Foreskin fibroblast (primary cell): ENCODE measurements at places on chromosomes 6 and 20.

GRCh38 chr6:70680396-70680795, 12.7 kb downstream of the SMAP1 start:
- no peak for DNase-seq

DNA sequence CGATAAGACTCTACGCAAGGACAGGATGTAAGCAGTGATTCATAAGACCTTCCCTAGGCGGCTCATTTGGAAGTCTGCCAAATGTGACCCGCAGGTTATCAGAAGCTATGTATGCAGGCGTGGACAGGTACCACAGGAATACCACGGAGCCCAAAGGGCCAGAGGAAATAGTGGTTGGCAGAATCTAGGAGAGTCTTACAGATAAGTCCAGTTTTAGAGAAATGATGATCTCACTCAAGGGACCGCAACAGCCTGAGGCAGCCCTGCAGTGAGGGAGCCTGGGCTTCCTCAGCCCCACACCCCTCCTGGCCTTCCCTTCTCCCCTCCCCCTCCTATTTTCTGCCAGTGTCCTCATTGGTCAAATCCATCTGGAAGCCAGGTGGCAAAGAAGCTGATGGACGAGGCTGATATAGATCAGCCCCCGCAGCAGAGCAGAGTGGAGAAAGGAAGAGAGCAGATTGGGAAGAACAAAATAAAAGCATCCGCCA, 110.6 kb downstream of the FNDC1 start:
- no peak for DNase-seq

- no peak for DNase-seq
These were observed 265.0 kb upstream of the MARCKS start for GRCh38 chr6:113591896-113592827.

DNA sequence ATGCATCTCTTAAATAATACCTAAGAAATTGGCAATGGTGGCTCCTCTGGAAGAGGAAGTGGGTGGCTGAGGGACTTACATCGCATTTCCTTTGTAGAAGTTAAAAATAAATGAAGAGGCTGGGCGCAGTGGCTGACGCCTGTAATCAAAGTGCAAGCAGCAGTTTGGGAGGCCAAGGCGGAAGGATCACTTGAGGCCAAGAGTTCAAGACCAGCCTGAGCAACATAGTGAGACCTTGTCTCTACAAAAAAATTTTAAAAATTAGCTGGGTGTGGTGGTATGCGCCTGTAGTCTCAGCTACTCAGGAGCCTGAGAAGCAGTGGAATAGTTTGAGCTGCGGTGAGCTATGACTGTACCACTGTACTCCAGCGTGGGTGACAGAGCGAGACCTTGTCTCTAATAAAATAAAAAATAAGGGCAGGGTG, 12.2 kb upstream of the NCOA3 start:
- DNase-seq, result no peak

GRCh38 chr20:407953-408842, at the start of gene RBCK1:
TSS of gene RBCK1 (plus strand) at chr20:408299. CDS start at chr20:408758, 459 bp downstream.
- peak; percentile 91 for DNase-seq

GRCh38 chr20:63176427-63177133, 39.4 kb downstream of the YTHDF1 start:
- DNase-seq, result no peak

- no peak for DNase-seq
These were observed 6.5 kb upstream of the GRIK2 start for GRCh38 chr6:101386982-101387381.

- DNase-seq, result no peak
These were observed 56.5 kb upstream of the PKIB start for GRCh38 chr6:122553697-122554096.

GRCh38 chr20:41308290-41308711, 9.2 kb downstream of the ZHX3 start:
- DNase-seq, result peak; percentile 60

DNA sequence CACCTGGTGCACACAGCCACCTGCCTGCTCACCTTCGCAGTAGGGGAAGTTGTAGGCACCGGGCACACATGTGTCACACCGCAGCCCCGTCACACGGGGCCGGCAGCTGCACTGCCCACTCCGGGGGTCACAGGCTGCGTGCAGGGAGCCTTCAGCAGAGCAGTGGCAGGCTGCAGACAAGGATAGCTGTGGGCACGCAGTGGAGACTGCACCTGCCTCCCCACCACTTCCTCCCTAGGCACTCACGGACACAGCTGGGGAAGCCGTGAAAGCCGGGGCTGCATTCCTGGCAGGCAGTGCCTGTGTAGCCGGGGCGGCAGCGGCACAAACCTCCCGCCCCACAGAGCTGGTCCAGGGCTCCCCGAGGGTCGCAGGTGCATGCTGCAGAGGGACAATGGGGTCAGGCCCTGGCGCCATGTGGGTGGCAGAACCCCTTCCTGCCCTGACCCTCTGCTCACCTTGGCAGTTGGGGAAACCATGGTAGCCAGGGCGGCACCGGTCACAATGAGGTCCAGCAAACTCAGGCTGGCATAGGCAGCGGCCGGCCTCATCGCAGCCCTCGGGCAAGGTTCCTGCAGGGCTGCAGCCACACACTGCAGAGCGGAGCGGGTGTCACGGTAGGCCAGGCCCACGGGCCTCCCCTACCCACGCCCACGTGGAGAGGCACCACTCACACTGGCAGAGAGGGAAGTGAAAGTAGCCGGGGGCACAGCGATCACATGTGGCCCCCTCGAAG, 29.4 kb downstream of the LAMA5 start:
- no peak for DNase-seq

- DNase-seq, result no peak
These were observed 156.5 kb upstream of the INSM1 start for GRCh38 chr20:20211274-20211987.

- no peak for DNase-seq
These were observed 154.9 kb upstream of the FERMT1 start for GRCh38 chr20:6277661-6278240.

DNA sequence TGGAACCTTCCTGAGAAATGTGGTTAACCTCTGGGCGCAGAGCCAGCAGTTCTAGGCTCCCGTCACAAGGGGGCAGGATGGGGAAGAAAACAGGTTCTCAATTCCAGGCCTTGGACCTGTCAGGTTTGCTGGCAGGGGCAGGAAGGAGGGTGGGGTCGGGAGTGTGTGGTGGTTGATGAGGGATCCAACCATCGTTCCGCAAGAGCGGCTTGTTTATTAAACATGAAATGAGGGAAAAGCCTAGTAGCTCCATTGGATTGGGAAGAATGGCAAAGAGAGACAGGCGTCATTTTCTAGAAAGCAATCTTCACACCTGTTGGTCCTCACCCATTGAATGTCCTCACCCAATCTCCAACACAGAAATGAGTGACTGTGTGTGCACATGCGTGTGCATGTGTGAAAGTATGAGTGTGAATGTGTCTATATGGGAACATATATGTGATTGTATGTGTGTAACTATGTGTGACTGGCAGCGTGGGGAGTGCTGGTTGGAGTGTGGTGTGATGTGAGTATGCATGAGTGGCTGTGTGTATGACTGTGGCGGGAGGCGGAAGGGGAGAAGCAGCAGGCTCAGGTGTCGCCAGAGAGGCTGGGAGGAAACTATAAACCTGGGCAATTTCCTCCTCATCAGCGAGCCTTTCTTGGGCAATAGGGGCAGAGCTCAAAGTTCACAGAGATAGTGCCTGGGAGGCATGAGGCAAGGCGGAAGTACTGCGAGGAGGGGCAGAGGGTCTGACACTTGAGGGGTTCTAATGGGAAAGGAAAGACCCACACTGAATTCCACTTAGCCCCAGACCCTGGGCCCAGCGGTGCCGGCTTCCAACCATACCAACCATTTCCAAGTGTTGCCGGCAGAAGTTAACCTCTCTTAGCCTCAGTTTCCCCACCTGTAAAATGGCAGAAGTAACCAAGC, 29.6 kb downstream of the SRSF3 start:
- DNase-seq, result peak; percentile 61

DNA sequence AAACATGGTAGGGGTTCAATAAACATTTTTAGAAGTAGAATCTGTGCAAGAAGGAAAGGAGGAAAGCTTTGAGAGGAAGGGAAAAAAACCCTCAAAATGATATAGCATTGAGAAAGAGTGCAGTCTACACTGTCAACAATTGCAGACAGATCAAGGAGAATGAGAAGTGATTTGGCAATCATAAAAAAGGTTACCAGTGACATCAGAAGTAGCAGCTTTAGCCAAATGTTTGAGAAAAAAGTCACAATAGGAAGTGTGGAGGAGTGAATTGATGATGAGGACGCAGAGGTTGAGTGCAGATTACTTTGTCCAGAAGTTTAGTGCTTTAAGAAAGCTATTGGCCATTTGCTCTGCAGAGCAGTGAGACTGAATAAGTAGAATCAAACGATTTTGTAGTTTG, 155.0 kb downstream of the GJA1 start:
- DNase-seq, result peak; percentile 18

GRCh38 chr6:127436578-127437110, 22.5 kb downstream of the KIAA0408 start:
- DNase-seq, result no peak

DNA sequence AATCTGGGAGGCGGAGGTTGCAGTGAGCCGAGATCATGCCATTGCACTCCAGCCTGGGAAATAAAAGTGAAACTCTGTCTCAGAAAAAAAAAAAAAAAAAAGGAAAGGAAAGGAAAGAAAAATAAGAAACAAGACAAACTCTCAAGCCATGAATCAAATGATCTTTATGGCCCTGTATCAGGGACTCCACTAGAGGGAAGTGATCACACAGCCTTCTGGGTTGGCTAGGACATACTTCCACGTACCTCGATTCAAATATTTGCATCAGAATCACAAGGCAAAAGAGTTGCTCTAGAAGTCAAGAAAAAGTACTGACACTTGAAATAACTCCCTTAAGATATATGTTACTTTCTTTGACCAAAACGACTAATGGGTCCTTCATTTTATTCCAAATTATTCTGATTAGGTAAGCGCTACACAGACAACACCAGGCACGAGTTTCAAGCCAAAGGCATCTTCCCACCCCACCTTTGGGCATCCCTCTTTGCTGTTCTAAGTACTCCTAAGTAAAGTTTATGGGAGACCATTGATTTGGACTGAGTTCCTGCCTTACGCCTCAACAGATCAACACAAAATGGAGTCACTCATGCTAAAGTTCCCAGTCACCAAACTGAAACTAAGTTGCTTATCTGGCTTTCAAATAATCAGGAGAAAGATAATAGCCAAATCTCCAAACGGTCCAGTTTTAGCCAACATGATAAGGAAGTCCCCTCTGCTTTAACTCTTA, 77.5 kb upstream of the NT5E start:
- no peak for DNase-seq

GRCh38 chr6:91167846-91168245, 581.0 kb upstream of the MAP3K7 start:
- DNase-seq, result no peak

DNA sequence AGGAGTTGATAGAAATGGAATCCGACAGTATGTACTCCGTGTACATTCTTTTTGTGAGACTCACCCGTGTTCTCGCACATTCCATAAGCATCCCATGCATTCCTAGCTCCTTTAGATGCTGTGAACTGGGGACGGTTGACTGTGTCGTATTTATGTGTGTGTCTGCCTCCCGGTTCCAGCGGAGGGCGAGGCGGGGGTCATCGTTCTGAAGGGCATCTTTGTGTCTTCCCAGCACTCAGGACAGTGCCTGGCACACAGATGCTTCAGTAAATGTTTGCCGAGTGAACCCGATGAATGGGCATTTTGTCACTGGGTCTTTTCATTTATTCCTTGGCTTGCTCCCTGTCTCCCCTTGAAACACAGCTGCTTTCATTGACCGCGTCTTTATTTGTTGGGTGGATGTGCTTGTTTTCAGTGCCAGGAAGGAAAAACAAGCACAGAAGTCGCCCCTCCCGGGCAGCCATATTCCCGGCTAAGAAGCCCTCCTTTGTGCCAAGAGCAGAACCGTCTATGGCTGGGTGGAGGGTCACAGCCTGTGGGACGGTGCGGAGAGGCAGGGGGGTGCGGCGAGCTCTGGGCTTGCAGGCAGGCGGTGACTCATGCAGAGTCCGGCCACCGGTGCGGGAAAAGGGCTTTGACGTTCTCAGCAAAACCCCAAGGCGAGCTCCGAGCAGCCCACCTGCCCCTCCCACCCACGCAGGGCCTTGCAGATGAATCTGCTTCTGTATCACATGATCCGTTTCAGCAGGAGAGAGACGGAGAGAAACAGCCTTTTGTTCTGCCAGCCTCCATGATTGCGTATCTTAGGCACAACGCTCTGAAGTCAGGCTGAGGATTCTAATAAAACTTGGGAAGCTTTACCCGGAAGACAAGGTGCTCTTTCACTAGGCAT, 11.2 kb upstream of the PSMG4 start:
- peak; percentile 76 for DNase-seq

DNA sequence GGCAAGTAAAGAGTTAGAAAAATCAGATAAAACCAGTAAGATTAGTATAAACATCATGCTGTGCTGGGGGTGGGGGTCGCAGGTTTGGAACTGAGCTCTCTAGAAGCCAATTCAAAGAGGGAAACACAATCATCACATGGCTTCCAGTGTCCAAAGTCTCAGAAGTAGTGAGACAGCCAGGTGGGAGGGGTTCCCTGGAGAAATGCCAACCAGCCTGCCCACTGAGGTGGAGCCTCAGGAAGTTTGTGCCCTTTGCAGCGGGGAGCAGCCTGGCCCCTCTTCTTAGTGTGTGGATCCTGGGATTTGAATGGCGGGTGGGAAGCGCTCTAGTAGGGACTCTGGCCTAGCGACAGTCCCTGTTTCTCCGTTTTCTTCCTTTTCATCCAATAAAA, 21.4 kb downstream of the C6orf15 start:
- DNase-seq, result no peak

DNA sequence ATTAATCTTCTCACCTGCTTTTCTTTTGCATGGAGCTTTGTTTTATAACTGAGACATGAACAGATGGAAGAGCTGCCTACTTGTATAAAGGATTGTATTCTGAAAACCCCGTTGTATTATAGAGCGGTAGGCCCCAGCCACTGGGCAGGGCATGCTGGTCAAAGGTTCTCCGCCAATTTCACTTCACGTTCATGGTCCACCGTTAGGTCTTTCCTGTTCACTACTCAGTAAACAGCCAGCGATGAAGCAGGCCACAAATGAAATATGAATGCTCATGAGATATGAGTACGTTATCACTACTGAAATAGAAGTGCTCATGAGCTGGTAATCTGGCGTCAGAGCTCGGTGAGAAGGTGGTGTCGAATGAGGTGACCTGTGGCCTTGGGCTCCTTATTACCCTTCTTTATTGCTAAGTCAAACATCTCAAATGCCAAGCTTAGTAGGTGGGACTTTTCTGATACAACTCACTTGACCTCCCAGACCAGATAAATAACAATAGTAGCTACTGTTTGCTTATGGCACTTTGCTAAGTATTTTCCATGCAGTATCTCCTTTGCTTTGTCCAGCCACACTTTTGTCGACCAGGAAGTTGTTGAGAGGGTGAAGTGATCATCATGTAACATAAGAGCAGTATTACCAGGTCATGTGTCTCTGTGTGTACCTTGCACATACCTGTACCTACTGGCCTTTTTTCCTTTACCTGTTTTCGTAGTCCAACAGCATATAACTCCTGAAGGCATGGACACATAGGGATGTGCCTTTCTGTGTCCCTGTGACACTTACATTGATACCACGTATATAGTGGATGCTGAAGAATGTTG, 16.7 kb downstream of the EDN3 start:
- DNase-seq, result no peak
